Esophagus muscularis mucosa (tissue), 4 donors: ENCODE measurements at places on chromosomes 4 and X.

- no peak for DNase-seq
These were observed at the start of gene CAPN6 for GRCh38 chrX:111270339-111270738. Gene CAPN6 (minus strand): TSS chrX:111270483. CDS start chrX:111263936, 6,547 bp downstream.

GRCh38 chr4:6472008-6472386, 417 bp downstream of the PPP2R2C start:
- no peak for DNase-seq

DNA sequence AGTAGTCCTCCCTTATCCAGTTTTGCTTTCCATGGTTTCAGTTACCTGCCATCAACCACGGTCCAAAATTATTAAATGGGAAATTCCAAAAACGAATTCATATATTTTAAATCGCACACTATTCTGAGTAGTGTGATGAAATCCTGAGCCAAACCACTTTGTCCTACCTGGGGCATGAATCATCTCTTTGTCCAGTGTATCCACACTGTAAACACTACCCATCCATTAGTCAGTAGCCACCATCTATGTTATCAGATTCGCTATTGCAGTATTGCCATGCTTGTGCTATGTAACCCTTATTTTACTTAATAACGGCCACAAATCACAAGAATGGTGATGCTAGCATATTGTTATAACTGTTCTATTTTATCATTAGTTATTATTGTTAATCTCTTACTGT, 704.6 kb downstream of the SMARCA1 start:
- no peak for DNase-seq

DNA sequence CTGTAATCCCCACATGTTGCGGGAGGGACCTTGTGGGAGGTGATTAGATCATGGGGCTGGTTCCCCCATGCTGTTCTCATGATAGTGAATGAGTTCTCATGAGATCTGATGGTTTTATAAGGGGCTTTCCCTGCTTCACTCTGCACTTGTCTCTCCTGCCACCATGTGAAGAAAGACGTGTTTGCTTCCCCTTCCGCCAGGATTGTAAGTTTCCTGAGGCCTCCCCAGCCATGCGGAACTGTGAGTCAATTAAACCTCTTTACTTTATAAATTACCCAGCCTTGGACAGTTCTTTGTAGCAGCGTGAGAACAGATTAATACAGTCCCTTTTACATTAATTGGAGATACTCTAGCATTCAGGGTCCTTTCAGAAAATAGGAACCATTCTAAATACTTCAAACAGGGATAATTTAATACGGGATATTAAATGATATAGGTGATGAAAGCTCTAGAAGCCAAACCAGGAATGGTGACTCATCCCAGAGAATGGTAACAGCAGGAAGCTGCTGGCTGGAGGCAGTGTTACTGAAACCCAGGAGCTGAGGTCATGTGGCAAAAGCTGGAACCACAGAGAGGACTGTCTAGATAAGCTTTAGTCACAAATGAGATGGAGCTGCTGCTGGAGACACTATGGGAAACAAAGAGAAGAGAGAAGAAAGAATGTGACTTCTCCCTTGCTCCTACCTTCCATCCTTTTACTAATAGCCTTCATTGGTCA, 57.3 kb downstream of the GSTCD start:
- DNase-seq, result no peak

DNA sequence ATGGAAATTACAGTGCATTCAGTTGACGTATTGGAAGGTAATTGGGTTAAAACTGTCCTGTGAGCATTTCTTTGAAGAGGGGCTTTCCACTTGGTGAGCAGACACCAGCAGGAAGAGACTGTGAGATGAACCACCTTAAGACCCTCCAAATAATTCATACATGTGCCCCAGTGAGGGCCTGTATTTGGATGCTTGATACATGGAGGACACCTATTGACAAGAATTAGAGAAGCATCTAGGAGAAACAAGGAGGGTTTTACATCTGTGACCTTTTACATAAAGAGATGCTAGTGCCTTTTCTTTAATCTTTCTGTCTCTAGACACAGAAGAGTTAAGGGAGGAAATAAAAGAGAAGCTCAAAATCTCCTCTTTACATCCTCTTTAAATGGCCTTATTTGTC, 1115.3 kb upstream of the IGFBP7 start:
- no peak for DNase-seq

DNA sequence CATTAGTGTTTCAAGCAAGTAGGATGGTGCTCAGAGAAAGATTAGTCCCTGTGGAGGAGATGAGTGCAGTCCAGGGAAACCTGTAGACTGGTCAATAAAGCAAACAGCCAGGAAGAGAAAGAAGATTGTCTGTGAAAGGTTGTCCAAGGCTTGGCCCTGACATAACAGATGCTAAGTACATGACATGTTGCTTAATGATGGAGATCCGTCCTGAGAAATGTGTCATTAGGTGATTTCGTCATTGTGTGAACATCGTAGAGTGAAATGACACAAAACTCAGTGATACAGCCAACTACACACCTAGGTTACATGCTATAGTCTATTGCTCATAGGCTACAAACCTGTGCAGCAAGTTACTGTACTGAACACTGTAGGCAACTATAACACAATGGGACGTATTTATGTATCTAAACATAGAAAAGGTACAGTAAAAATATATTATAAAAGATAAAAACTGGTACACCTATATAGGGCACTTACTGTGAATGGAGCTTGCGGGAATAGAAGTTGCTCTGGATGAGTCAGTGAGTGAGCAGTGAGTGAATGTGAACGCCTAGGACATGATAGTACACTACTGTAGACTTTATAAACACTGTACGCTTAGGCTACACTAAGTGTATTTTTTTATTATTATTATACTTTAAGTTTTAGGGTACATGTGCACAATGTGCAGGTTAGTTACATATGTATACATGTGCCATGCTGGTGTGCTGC, 9.0 kb upstream of the PRSS48 start:
- no peak for DNase-seq

GRCh38 chrX:109487640-109488039, 5.8 kb upstream of the GUCY2F start:
- DNase-seq, result no peak

DNA sequence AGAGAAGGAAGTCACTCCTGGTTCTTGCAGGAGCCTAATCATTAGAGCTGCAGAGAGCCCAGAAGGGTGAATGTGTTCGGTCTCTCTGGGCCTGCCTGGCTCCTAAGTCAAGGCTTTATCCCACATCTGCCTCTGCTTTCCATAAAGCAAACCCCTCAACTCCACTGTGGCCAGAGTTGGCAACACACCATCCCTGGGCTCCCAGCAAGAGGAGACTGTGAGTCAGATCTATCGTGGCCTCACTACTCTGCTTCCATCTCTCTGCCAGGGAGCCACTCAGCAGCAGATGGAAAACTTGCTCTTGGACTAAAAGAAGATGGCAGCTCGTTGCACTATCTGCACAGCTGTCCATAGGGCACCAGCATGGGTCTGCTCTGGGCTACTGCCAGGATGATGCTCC, 348.2 kb downstream of the FBXW7 start:
- DNase-seq, result no peak

DNA sequence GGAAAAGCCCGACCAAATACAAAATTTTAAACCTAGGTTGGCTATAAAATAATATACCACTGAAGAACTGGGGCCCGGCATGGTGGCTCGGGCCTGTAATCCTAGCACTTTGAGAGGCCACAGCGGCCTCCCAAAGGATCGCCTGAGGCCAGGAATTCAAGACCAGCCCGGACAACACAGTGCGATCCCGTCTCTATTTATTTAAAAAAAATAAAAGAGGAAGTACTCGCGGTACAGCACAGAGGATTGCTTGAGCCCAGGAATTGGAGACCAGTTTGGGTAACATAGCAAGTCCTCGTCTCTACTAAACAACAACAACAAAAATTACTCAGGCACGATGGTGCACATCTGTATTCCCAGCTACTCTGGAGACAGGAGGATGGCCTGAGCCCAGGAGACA, 44.8 kb upstream of the CDKN2AIP start:
- DNase-seq, result no peak

- DNase-seq, result no peak
These were observed 389.4 kb downstream of the GALNTL6 start for GRCh38 chr4:172202480-172203076.

- no peak for DNase-seq
These were observed 12.6 kb downstream of the SRD5A3 start for GRCh38 chr4:55358668-55359067.

DNA sequence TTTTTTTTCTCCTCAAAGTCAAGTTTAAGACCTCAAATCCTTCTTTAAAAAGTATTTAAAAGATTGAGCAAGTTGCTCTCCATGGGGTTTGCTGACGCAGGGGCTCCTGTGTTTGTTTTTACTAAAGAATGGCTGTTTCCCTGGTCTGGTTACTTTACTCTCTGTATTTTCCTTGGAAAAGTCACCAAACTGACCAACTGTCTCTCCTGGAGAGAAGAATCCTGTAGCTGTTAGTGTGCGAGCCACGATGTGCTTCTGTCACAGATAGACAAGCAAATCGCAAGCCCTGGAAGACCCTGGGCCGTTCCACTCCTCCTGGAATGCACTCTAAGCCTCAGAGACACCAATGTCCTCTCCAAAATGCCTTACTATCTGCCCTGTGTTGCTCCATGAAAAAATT, 212.1 kb downstream of the CHIC2 start:
- DNase-seq, result no peak

DNA sequence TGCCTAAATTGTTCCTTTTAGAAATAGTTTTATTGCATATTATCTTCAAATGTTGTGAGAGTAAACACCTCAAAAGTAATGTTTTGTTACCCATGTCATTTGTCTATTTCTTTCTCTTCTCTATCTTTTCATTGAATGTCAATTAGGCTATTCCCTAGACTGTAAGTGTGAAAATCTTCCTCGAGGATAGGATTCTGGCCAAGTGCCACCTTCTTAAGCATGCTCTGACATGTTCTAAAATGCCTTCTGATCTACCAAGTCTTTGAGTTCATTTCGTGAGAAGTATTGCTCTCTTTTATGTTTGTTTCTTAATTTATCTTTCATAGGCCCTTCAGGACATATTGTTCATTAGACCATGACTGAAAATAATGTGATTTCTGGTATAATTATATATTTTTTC, 44.1 kb upstream of the TLL1 start:
- DNase-seq, result no peak

GRCh38 chr4:86558797-86559196, 35.3 kb upstream of the PTPN13 start:
- DNase-seq, result no peak

GRCh38 chr4:14726441-14726840, 275.8 kb upstream of the CPEB2 start:
- no peak for DNase-seq

DNA sequence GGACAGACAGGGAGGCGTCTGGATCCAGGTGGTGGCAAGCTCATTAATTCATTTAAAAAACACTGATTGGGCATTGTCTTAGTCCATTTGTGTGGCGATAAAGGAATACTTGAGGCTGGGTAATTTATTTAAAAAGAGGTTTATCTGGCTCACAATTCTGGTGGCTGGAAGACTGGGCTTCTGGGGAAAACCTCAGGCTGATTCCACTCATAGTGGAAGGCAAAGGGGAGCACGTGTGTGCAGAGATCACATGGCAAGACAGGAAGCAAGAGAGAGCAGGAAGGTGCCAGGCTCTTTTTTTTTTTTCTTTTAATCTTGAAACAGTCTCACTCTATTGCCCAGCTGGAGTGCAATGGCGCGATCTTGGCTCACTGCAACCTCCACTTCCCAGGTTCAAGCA, 100.2 kb upstream of the METTL14 start:
- peak; percentile 4 for DNase-seq

DNA sequence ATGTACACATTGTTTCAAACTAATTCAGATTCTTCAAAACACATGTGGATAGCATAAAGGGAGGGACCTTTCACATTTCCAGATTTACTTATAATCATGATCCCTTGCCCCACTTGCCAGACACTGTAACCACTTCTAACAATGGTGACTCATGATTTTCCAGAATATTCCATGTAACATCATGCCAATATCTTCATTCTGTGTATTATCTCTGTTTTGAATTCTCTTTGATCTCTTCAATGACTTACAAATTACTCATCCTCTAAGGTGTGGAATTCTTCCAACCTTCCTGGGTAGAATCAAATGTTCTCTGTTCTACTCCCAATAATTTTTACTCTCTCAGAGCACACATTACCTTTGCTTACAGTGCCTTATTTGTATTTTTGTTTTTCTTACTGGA, 517.1 kb downstream of the PCDH7 start:
- no peak for DNase-seq

- DNase-seq, result no peak
These were observed 142.5 kb upstream of the MED14 start for GRCh38 chrX:40877887-40878286.

GRCh38 chrX:47992095-47992380, 11.8 kb downstream of the ZNF182 start:
- no peak for DNase-seq

GRCh38 chrX:10130354-10130753, 26.4 kb upstream of the CLCN4 start:
- no peak for DNase-seq

- DNase-seq, result no peak
These were observed 638.4 kb downstream of the IL1RAPL1 start for GRCh38 chrX:29225670-29226069.

DNA sequence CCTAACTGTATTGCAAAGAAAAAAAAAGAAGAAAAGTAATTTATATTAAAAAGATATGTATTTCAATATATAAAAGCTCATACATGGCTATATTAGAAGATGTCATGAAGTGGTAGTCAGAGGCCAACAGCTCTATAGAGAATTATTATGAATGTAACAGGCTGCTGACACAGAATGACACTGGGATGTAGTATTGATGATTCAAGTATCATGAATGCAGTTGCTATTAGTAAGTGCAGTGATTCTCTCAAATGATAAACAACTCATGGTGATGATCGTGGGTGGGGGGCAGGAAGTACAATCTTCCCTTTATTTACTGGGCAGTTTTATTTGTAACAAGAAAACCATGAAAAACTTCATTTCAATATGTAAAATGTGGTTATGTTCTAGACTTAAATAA, 124.6 kb downstream of the COL4A6 start:
- DNase-seq, result no peak

DNA sequence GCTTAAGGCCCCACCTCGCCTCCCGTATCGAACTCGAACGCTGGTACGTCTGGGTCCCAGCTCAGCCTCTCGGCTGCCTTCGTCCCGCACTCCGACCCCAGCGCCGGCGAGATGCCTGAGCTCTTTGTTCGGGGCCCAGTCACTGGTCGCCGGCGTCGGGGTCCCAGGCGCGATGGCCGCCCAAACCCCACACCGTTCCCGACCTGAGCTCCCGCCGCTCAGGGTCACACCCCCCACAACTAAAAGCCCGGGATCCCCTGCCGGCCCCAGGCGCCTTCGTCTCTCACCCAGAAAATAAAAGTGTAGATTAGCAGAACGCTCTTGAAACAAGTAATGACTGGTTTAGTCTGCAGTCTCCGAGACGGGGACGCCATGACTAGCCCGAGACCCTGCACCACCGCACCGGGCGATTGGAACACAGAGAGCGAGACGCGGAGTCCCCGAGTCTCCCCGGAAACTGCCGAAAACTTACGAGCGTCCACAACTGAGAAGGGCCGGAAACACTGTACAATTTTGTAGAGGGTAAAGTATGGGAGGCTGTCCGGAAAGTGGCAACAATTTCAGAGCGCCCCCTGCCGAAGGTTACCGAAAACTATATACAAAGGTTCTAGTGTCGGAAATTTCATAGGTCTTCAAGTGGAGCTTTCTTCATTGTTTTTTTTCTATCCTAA, at the start of gene TSPAN6:
Gene TSPAN6 (minus strand): TSS at position 486 of the 671 bp plus-strand sequence. CDS start 112 bp downstream, at position 374.
- DNase-seq, result peak; percentile 92
